NCI-H187 (cell line): ENCODE measurements at places on chromosomes 7 and 10.
A peak's percentile ranks its signal among the peaks of the same experiment; 100 is the strongest.

DNA sequence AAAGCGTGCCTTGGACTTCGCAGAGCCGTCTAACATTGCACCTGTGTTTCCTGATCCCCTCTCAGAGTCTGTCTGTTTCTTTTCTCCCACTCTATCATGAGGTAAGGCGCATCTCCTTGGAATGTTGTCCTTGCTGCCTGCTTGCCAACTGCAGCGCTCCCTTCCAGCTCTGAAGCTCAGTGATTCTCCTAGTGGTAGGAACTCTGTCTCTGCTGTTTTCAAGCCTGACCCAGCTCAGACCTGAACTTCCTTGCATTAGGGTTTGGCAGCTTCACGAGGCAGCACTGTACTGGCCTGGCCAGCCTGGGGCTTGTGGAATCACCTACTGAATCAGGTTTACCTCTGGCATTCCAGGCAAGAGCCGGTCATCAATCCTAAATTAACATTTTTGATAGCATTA lies 123.9 kb downstream of the CREB5 start:
- DNase-seq = no peak

- no peak for DNase-seq
Measured at GRCh38 chr10:122034149-122034756, 45.3 kb downstream of the TACC2 start.

- DNase-seq = no peak
Measured at GRCh38 chr7:18458830-18459229, 36.7 kb upstream of the HDAC9 start.

GRCh38 chr7:150468241-150468640 lies 17.8 kb downstream of the GIMAP8 start:
- no peak for DNase-seq

DNA sequence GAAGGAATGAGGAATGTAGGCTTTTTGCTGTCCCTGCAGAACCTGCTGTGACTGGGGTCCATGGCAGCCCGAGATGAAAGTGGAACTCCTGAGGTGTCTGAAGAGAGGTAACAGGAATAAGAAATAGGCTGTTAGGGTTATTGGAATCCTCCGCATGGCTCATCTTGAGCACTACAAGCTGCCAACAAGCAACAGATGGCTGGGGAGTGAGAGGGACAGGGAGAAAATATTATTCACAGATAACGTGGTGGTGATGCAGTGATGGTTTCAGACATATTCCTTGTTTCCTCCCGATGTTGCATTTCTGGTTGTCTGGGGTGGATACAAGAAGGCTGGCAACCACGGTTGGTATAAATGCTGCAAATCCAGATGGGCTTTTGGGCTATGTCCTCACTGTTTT lies 46.1 kb downstream of the AP3M1 start:
- no peak for DNase-seq

GRCh38 chr7:130273081-130273932 lies 6.6 kb downstream of the CPA2 start:
- peak; percentile 88 for DNase-seq

- no peak for DNase-seq
Measured at GRCh38 chr10:1425879-1426278, 311.4 kb downstream of the ADARB2 start.

GRCh38 chr7:27709137-27710075 lies 30.6 kb upstream of the TAX1BP1 start:
- no peak for DNase-seq

DNA sequence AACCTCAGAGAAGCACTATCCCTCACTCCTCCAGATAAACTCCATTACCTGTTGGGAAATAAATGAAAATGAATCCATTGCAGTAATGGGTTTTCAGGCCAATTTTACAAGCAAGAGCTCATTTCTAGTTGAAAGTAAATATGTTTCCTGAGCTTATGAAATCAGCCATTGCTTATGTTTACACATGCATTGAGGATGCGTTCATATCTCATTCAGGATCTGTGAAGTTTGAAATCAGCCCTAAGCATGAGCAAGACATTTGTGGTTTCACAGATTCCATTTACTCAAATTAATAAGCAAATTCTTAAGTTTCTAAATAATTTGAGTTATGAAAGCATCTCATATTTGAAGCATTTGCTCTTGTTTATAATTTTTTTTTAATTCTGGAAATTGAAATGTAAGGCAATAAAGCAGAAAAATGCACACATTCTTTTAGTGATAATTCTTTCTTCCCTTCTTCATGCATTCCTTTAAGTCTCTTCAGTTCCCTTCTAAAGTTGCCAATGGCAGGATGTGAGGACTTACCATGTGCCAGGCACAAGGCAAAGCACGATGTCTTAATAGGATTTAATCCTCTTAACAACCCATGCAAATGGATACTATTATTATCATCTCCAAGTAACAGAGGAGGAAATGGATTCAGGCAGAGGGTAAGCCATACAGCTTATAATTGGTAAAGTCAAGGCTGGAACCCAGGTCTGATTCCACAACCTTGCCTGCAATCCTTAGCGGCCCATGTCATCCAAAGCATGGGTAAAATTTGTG lies 35.0 kb upstream of the CTTNBP2 start:
- no peak for DNase-seq

GRCh38 chr10:49053053-49053997 lies 62.0 kb downstream of the VSTM4 start:
- no peak for DNase-seq

DNA sequence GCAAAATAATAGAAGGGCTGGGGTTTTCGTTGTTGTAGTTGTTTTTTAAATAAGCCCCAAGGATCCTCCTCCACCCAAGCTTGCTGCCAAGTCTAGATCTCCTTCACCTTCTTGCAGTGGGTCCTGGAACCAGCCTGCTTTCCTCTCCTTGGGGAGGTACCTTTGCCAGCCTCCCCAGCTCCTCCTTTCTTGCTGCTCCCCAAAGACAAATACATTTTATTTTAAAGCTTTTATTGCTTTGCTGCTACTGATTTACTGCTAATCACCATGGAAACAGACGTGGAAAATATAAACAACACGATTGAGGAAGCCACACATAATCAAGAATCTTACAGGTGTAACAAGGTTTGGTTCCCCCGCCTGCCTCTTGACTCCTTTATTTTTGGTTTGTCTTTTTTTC lies 17.4 kb upstream of the SLF2 start:
- DNase-seq = no peak

DNA sequence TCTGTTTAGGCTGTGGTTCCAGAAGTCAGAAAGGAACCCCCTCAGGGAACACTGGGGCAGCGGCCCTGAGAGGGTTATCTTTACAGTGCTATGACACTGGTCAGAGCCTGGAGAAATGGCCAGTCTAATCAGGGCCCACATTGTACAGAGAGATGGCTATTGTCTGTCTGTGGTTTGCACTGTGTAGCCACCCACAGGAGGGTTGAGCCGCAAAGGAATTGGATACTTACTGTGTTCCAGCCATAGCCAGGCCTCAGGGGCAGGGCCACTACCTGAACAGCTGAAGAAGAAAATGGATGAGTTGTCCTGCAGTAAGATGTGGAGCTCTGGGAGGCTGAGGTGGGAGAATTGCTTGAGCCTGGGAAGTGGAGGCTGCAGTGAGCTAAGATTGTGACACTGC lies 47.5 kb upstream of the PODXL start:
- DNase-seq = no peak
